ENCODE measurements at places on chromosomes 7 and 10.
A peak's percentile ranks its signal among the peaks of the same experiment; 100 is the strongest.

GRCh38 chr7:102981451-102981850 lies 68.7 kb downstream of the LRRC17 start:
- peak; percentile 54 for DNase-seq

- no peak for DNase-seq
Observed at GRCh38 chr7:100804681-100805431, 22.5 kb downstream of the EPHB4 start.

GRCh38 chr7:6489612-6490011 lies 41.9 kb upstream of the DAGLB start:
- no peak for DNase-seq

DNA sequence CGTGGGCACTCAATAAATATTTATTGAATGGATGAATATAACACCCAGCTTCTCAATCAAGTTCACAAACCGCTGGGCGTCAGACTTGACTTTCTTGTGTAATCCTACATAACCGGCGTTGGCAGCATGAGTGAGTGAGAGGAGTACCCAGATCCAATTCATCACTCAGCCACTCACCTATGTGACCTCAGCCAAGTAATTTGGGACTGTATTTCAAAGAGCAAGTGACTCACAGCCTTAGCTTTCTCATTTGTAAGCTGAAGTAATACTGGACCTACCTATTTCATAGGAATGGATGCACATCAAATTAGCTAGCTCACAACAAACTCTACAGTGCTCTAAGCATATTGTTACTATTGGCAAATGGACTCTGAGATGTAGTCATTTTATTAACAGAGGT lies 53.8 kb upstream of the FAM204A start:
- DNase-seq = no peak

DNA sequence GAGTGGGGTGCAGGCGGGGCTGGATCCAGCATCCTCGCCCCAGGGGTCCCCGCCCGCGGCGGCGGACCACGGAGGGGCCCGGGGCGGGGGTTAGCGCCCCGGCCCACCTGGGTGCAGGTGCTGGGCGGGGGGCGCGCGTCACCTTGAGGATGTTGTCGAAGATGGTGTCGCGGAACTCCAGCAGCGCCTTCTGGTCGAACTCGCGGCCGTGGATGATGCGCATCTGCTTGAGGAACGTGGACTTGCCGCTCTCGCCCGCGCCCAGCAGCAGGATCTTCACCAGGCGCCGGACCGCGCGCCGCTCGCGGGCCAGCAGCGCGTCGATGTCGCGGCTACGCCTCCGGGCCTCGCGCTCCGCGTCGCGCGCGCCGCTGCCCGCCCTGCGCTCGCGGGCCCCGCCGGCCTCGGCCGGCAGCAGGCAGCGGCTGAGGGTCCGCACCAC lies 376 bp downstream of the GNA12 start:
- no peak for DNase-seq

DNA sequence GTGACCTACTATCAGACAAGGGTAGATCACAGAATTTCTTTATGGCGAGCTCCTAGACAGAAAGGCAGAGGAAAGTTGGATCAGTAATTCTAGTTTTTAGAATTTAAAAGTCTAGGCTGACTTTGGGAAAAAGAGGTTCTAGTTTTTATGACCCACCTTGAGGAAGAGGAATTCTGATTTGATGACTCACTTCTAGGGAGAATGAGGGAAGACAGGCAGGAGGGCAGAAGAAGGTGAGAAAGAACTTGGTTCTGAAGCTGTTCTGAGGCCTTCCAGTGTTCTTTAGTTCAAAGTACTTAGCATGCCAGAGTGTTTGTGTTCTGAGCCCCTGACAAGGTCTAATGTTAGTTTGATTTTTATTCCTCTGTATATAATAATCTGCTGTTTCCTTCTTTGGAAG lies 97.2 kb downstream of the PODXL start:
- DNase-seq = no peak

- no peak for DNase-seq
Observed at GRCh38 chr7:116998567-116999175, 45.4 kb downstream of the ST7 start.

- no peak for DNase-seq
Observed at GRCh38 chr10:119299531-119299930, 92.2 kb downstream of the GRK5 start.

DNA sequence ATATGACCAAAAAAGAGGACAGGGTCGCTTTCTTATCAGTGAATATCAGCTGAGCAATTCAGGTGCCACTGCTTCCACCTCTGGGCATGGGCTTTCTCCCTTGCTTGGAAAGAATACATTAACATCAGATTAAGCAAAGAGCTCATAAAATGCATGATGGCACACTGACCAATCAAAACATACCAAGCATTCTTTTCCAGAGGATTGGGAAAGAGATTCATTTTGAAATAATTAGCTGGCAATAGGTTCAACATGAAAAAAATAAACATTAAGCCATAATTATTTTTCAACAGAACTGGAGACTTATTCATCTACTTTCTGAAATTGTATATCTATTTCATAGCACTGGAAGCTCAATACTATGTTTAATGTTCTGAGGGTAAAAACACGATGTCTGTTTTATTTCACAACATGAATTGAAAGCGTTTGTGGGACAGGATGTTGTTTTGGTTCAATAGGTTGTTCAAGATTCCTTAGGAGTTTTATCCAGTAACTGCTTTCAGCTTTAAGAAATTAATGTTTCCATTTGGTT lies 53.2 kb downstream of the TFAM start:
- peak; percentile 52 for DNase-seq

- no peak for DNase-seq
Observed at GRCh38 chr10:128063736-128064107, 62.5 kb downstream of the MKI67 start.

DNA sequence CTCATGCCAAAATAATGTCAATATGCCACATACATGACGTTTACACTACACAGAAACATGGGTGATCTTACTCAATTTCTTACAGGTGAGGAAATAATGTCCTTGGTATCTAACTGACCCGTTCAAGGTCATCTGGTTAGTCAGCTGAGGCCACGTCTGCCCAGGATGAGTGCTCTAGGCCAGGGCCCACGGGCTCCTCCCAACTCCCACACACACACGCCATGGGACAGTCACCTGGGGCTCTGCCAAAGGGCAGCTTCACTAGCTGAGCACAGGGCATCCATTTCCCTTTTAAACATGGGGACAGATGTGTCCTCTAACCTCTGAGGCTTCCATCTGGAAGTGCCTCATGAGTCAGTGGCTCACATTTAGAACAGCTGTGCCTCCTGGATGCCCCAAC lies 123.9 kb downstream of the TNS3 start:
- DNase-seq = no peak

GRCh38 chr10:4016214-4016740 lies 231.3 kb upstream of the KLF6 start:
- no peak for DNase-seq

DNA sequence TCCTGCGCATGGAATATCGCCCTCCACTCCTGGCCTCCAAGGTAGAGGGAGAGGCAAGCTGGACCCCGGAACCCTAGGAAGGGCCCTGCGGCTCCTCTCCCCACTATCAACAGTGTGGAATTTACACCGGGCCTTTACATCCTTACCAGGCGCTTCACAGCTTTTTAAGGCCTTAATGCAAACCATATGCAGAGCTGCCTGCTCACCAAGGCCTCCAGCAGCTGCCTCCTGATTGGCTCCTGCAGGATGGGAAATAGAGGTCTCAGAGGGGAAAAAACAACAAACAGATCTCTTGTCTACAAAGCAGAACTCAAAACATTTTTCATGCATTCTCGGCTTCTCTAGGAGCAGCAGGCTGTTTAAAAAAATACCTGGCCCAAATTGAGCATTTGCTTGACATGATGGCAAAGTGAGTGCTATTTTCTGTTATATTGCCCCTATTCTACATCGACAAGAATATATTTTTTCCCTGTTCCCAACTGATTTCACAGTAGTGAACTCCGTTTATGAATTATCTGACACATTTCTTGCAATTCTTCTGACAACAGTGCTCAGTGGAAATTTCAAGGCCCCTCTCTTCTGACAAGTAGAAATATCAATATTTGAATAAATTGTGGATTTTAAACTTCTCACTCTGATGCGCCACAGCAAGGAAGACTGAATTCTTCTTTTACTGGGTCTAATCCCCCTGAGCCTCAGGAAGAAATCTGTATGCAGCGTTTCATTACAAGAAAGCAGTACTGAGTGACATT lies 51.7 kb downstream of the EBF3 start:
- no peak for DNase-seq

DNA sequence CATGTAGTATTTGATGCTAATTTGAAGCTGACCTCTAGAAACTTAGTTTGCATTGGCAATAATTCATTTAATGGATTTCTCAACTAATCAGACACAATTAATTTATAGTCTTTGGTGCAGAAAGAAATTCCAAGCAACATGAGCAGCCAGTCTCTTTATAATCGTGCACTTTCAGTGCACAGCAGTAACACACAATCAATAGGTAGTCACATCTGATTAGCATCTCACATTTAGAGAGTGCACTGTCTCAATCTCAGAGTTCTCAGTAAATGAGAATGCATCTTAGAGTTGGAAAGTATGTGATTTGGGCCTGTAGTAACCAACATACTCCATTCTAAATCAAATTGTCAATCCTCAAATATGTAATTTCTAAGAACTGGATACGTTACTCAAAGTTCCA lies 377.6 kb downstream of the POM121L12 start:
- DNase-seq = no peak

- DNase-seq = no peak
Observed at GRCh38 chr10:89795840-89796239, 94.5 kb downstream of the KIF20B start.
